ENCODE measurements at places on chromosomes 3 and 15.

DNA sequence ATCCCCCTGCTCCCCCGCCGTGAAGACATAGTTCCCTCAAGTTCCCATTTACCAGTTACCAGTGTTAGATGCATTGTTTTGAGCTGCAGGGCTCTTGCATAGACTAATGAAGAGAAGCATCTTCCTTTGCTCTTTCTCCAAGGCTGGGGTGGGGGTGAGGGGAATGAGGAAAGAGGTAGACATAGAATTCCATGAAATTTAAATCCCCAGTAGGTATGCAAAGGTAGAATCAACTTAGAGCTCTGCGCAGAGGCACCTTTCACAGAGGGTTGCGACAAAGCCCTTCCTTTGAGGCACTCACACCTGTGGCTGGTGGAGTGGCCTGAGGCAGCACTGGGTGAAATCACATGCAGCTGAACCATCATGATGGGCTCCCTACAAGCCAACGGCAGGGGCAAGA, 101.3 kb downstream of the WDR76 start:
- DNase-seq: no peak
- H3K27ac ChIP-seq: no peak overlapping the region
- peaks cover 12% of the 10 kb centered on the region for H3K4me1 ChIP-seq
- H3K4me3 ChIP-seq: no peak overlapping the region

DNA sequence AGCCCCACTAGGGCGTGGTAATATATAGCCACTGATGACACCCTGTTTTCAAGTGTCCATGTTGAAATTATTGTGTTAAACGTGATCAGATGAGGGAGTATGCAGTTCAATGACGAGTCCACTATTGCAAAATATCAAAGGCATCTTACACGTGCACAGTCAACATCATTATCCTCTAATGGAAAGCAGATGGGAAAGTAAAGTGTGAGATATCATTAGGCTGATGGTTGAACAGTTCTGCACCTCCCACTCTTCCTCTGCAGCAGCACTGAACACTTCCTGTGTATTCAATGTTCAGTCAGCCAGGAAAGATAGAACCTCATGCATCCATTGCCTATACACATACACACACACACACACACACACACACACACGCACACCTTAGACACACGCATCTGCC, 431.8 kb upstream of the CCDC54 start:
- H3K4me1 ChIP-seq: no peaks in the 10 kb centered on the region
- peak; percentile 58 for DNase-seq
- no peak overlapping the region for H3K27ac ChIP-seq
- H3K27me3 ChIP-seq: no peaks in the 10 kb centered on the region
- H3K36me3 ChIP-seq: no peaks in the 10 kb centered on the region

GRCh38 chr15:66785637-66786036, 83.6 kb downstream of the SMAD6 start:
- H3K4me1 ChIP-seq: peaks cover 16% of the 10 kb centered on the region
- no peak overlapping the region for H3K4me3 ChIP-seq
- peaks cover 18% of the 10 kb centered on the region for H3K36me3 ChIP-seq
- no peak for DNase-seq
- H3K27me3 ChIP-seq: no peaks in the 10 kb centered on the region

GRCh38 chr3:121803771-121804320, 31.0 kb downstream of the IQCB1 start:
- H3K36me3 ChIP-seq: peaks cover 26% of the 10 kb centered on the region
- H3K27ac ChIP-seq: no peak overlapping the region
- H3K27me3 ChIP-seq: no peaks in the 10 kb centered on the region
- DNase-seq: no peak
- H3K4me3 ChIP-seq: no peak overlapping the region
- no peaks in the 10 kb centered on the region for H3K4me1 ChIP-seq

DNA sequence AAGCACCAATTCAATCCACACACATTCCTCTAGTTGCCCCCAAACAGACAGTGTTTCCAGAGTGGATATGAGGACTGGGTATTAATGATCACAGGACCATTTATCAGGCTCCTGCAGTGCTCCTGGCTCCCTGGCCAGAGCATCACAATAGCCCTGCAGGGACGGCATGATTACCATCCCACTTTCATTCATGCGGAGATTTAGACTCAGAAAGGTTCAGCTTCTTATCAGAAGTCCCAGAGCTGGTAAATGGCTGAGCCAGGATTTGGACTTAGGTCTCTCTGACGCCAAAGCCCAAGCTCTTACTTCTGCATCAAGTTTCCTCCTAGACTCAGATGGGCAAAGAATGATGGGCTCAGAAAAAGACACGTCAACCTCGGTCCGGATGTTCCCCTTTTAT, 2.9 kb upstream of the EPHB3 start:
- no peak for DNase-seq
- no peak overlapping the region for H3K4me3 ChIP-seq
- no peaks in the 10 kb centered on the region for H3K27me3 ChIP-seq
- H3K4me1 ChIP-seq: peaks cover 29% of the 10 kb centered on the region

GRCh38 chr3:65130782-65131181, 443.0 kb upstream of the ADAMTS9 start:
- no peak for DNase-seq
- no peaks in the 10 kb centered on the region for H3K36me3 ChIP-seq
- no peaks in the 10 kb centered on the region for H3K4me1 ChIP-seq
- no peaks in the 10 kb centered on the region for H3K27me3 ChIP-seq

DNA sequence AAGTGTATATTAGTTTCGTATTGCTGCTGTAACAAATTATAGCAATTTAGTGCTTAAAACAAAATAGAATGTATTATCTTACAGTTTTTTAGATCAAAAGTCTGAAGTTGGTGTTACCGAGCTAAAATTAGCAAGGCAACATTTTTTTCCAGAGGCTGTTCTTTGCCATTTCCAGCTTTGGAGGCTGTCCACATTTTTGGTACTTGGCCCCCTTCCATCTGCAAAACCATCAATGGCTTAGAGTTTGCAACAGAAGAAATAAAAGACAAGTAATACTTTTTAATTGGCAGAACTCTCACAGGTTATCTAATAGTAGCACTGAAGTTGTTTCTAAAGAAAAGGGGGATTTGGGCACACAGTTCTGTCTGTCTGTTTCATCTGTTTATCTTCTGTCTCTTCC, 1248.5 kb downstream of the ROBO1 start:
- no peaks in the 10 kb centered on the region for H3K4me1 ChIP-seq
- H3K27ac ChIP-seq: no peak overlapping the region
- H3K27me3 ChIP-seq: no peaks in the 10 kb centered on the region
- no peaks in the 10 kb centered on the region for H3K36me3 ChIP-seq
- no peak overlapping the region for H3K4me3 ChIP-seq

DNA sequence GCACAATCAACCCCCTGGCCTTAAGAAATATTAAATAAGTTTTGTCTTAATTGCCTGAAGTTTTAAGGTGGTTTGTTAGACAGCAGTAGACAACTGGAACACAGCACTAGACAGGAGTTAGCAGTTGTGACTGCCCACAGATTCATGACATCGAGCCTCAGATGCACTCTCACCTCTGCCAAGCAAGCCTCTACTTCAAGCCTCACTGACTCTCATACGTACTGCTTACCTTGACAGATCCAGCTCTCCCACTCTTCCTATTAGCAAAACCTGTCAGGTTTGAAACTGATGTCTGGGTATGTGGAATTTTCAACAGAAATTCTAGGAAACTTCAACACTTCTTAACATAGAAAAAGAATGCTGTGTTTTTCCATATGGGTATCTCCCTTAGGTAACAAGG, 382.9 kb upstream of the DPH6 start:
- no peak for DNase-seq
- no peaks in the 10 kb centered on the region for H3K36me3 ChIP-seq
- H3K4me1 ChIP-seq: no peaks in the 10 kb centered on the region
- no peak overlapping the region for H3K4me3 ChIP-seq
- H3K27ac ChIP-seq: no peak overlapping the region
- H3K27me3 ChIP-seq: no peaks in the 10 kb centered on the region

Data from cardiac muscle cell (in vitro differentiated cells and primary cell).